ENCODE measurements at places on chromosomes 3 and 15.

- DNase-seq, result no peak
Observed at GRCh38 chr3:56061279-56061626, 407.0 kb downstream of the ERC2 start.

DNA sequence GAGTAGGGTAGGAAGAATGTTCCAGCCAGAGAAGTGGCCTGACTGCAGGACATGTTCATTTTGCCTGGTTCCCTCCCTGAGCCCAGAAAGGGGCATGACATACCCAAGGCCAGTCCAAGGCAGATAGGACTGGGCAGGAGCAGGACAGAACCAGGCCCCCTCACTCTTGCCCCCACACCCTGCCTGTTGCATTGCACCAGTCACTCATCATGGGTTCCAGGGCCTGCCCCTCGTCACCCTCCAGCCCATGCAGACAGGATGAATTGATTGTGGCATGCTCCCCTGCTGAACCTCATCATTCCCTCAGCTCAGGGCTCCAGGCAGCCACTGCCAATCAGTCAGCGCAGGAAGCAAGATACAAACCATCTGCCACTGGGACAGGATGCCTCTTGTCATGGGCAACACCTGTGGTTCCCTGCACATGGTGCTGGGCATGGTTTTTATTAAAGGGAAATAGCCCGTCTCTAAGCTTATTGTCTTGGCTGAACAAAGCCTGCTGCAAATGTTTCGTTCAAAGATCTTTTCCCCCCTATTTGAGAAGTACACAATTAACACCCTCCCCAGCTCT is 48.9 kb downstream of the RASGRF1 start:
- no peak for DNase-seq

DNA sequence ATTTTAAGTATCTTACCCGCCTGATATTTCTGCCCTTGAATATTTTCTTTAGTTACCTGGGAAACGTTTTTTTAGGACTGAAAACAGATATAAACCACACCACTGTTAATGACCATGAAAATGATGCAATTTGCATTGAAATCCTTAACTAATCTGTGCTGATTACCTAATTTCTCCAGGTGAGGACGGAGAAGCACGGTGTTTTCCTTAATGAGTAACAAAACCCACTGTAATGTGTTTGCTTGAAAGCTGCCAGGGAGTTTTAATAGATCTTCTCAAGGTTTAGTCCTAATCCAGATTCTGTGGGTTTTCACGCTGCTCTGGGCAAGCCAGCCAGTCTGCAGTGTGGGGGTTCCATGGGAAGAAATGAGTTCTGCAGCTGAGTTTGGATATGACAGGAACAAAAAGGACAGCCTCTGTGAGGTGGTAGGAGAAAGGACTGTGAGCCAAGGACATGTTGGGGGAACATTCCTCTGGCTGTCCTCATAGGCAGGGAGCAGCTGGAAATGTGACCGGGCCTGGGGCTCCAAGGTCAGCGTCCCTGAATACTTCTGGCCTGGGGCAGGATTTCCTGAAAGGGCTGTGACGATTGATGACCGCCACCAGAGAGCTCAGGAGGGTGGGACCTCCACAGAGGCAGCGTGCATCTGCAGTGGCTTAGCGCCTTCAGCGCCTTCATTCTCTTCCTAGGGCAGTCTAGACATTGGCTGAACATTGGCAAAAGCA is 18.6 kb downstream of the THSD4 start:
- no peak for DNase-seq

GRCh38 chr3:93907132-93907531 is 66.6 kb downstream of the PROS1 start:
- DNase-seq, result no peak

- no peak for DNase-seq
Observed at GRCh38 chr3:32372213-32372490, 19.5 kb upstream of the CMTM7 start.

DNA sequence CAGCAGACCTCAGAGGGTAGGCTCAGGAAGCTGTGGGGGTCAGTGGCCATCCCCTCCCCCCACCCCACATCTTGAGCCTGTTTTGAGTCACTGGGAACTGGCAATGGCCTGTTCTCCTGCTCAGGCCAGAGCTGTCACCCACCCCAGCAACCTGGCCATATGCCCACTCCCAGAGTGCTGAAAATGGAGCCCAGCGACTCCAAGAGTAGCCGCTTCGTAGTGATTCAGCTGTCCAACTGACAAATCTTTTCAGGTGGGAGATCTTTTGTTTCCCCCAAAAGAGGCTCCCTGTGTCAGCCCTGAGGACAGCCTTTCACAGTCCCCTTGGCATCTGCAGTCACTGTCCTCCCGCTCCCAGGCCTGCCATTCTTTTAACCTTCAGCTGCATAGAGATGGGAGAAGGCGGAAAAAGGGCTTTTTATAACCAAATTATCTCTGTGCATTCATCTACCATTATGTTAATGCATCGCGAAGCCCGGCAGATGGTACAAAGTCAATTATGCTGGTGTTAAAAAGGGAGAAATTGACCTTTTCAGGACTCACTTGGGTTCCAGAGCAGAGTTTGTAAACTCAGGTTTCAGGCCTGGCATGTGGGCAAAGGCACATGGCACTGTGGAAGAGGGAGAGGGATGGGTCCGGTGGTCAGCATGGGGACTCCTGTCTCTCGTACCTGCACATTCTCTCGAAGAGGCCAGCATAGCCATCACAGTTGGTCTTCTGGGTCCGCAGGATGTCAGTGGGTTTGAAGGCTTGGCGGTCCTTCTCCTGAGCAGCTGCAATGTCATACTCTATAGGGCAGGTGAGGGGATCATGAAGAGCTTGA is 32.1 kb downstream of the KY start:
- DNase-seq, result no peak

GRCh38 chr3:72354486-72354885 is 493.8 kb downstream of the SHQ1 start:
- no peak for DNase-seq

DNA sequence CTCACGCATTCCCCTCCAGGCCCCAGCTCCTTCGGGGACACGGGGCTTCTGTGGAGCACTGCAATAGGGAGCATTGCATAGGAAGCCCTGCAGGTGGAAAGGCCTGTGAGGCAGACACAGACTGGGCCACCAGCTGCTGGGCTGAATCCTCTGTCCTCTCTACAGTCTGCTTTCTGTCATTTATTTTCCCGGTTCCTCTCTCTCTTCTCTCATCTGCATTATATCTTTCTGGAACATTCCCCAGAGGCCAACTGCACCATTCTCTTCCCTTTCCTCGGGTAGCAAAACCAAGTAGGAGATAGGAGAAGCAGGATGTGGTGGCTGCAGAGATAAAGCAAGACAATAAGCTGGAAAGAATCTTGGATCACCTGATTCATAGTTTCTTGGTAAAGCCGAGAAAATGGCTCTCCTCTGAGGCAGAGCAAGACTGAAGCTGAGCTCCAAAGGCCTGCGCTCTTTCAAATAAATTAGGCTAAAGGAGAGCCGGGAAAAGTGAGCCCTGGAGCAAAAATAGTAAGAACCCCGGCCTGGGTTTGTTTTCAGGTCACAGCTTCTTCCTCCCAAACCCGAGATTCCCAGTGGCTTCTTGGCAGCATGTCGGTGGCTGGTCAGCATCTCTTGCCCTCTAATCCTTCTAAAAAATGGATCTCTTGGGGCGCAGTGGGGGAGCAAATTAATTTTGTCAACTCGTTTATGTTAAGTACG is 5.3 kb downstream of the TM4SF4 start:
- DNase-seq, result no peak

- DNase-seq, result no peak
Observed at GRCh38 chr3:172354931-172355499, 93.2 kb downstream of the GHSR start.

DNA sequence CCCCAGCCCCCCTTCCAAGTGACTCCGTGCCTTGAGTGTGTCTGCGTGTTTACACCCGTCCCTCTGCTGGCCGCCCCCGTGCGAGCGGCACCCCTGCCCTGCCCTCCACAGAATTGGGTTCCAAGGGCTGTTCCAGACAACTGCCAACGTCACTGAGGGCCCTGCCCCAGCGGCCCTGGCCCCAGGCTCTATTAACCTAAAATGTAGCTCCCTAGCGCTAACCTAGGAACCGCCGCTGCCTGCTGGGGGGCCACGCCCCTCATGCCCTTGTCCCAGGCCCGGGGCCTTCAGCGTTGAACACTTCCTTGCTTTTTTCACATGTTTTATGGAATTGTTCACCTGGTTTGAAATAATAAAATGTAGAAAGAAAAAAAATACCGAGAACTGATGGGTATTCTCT is 10.0 kb upstream of the SEMA3B start:
- DNase-seq, result no peak

- no peak for DNase-seq
Observed at GRCh38 chr15:50562735-50563640, 16.5 kb upstream of the USP50 start.

- DNase-seq, result no peak
Observed at GRCh38 chr3:98657457-98657856, 64.0 kb upstream of the CPOX start.

- DNase-seq, result no peak
Observed at GRCh38 chr3:13508496-13508895, 28.4 kb downstream of the HDAC11 start.

DNA sequence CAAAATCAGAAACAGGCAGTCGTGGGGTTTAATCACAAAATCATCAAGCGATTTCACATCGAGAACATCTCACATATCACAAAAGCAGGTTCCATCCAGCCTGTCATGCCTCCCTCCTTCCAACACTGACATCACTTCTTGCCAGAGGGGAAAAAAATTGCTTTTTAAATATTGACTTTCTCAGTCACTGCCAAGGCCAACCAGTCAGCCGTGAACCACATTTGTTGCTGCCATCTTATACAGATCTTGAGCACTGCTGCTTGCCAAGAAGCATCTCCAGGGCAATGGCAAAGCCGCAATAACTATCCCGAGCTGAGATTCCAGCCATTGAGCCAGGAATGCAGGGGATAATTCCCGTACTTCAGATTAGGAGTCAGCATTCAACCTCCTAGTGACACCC is 174.6 kb downstream of the ANXA2 start:
- no peak for DNase-seq

DNA sequence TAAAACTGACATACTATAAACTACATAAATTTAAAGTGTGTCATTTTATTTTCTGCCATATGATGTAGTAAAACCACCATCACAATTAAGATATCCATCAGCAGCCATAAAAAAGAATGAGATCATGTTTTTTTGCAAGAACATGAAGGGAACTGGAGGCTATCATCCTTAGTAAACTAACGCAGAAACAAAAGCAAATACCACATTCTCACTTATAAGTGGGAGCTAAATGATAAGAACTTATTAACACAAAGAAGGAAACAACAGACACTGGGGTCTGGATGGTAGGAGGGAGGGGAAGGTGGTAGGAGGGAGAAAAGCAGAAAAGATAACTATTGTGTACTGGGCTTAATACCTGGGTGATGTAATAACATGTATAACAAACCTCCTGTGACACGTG is 24.6 kb downstream of the CCDC14 start:
- no peak for DNase-seq

- no peak for DNase-seq
Observed at GRCh38 chr15:61655881-61656280, 404.4 kb downstream of the VPS13C start.

DNA sequence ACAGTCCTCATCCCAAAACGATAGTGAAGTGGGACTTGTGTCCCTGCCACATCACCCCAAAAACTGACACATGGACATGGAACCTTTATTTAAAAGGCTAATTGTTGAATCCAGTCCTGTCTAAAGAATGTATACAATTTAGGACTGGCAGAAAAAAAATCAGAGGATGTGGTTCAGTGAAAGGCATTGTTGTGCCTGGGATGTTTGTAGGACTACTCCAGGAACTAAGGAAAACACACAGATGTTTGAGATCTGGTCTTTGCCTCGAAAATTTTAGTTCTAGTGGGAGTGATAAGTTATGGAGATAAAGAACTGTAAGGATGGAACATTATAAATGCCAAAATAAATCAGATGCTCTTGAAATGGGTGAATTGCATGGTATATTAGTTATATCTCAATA is 27.2 kb downstream of the VGLL4 start:
- DNase-seq, result no peak

DNA sequence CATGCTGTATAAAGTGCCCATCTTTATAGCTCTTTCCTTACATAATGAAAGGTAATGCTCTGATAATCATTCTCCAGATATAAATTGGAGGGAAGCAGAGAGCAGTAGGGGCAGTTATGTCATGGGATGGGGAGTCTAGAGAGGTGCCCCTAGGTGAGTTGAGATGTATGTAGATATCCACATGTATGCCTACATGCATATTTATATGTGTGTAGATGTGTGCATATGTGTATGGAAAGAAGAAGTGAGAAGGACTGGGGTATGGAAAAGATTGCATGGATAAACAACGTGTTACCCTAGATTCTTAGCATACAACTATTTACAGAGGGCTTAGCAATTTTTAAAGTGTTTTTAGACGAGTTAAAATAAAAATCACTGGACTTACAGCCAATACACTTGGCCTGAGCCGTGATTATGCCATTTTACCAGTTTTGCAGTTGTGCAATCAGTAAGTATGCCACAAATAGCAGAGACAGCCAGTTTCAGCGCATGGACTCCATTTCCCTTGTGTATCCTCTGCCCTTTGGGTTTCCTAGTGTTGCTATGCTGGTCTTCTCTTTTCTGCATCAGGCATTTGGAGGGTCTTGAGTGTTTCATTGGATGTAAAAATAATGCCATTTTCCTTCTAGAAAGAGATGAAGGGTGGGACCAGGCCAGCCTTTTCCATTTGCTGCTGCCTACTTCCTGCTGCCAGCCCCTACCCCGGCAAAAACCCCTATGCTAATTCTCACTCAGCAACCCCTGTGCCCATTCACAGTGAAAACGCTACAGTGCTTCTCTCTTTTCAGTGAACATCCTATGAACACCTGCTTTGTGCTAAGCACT is 199.4 kb upstream of the NR2E3 start:
- DNase-seq, result no peak

DNA sequence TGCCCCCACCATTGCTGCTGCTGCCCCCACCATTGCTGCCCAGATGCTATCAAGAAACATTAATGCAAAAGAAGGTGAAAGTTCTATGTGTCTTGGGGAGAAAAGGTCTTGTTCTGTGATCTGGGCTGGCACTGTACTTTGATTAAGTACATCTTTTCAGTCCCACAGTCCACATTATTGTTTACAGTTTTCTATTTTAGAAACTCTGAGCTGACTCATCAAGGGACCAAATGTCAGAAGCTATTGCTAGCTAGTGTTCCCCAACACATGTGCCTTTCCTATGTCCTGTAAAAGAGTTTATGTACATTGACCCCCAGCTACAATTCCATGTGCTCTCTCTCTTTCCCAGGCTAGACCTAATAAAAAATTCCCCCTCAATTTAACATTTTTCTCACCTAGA is 264.7 kb upstream of the NECTIN3 start:
- DNase-seq, result no peak
